Stimulated activated CD4-positive, alpha-beta T cell treated with anti-CD3 and anti-CD28 coated beads, TNF-alpha, amount 100 ng/mL, for 1 hour (primary cell): ENCODE measurements at places on chromosomes 1 and 21.

DNA sequence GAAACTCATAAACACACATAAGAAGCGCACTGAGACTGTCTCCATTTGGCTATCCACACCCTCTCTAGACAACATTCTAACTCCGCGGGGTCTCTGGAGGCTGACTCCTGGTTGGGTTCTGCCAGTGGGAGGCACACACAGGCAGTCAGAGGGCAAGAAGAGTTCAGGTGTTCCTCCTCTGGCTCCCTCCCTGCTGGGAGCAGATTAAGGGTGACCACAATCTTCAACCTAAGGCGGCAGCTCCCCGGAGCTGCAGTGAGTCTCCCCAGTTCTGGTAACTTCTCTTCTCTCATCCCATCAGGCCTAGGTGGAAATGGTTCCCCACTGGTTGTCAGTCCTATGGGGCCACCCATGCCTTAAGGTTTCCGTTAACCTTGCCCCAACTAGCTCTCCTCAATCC lies 7.4 kb upstream of the TENT5C start:
- DNase-seq = no peak

GRCh38 chr1:183993132-183993531 lies 44.4 kb downstream of the COLGALT2 start:
- DNase-seq = no peak

DNA sequence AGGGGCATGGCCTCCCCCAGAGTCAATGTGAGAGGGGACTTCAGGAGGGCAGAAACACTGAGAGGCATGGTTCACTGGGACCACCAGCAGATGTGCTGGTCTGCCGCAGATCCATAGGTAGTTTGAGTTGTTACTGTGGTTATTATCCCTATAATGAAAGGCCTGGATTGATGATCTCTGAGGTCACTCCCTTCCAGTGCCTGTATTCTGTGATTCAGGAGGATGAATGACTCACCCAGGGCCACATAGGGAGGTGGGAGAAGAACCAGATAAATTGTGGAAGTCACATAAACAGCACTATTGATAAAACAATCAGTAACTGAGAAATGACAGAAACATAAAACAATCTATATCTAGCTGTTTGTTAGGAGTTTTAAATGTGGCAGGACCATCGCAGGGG lies 22.7 kb upstream of the ACTL8 start:
- no peak for DNase-seq

GRCh38 chr1:203536575-203536974 lies 42.6 kb downstream of the OPTC start:
- no peak for DNase-seq
